ENCODE measurements at places on chromosomes 5 and 9.

GRCh38 chr5:137752905-137753690 lies 1.1 kb downstream of the HNRNPA0 start:
- DNase-seq: no peak

- no peak for DNase-seq
These were observed 7.3 kb downstream of the PPP3R2 start for GRCh38 chr9:101587332-101588043.

GRCh38 chr9:92026206-92027002 lies 76.4 kb upstream of the ROR2 start:
- no peak for DNase-seq

GRCh38 chr5:23506329-23507236 lies 826 bp upstream of the PRDM9 start:
- DNase-seq: no peak

GRCh38 chr5:150166650-150167511 lies at the start of gene CDX1:
CDX1 (plus strand) TSS chr5:150166778; CDS start chr5:150166877, 99 bp downstream.
- no peak for DNase-seq

DNA sequence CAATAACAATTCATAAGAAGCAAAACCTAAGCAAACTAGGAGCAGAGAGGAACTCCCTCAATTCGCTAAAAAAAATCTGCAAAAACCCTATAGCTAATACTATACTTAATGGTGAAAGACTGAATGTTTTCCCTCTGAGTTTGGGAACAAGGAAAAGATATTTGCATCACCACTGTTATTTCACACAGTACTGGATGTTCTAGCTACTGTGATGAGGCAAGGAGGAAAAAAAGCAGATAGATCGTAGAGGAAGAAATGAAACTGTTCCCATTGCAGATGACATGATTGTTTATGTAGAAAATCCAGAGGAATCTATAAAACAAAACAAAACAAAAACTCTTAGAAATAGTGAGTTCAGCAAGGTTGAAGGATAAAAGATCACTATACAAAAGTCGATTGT lies 116.7 kb downstream of the PHF2 start:
- no peak for DNase-seq

DNA sequence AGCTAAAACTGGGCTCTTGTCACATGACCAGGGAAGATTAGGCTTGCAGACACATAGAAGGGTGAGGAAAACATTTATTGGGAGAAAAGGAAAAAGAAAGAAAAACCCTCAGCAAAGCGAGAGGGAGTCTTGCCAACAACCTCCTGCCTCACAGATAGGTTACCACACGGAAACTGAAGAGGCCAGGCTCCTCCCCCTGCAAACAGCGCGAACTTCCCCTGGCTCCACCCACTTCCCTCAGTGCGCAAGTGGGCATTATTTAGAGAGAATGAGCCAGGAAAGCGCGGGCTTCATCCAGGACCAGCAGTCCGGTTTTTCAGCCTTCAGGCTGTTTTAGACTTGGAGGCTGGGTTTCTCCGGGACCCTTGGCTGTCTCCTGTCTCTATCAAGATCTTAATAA lies 70.3 kb downstream of the STK32A start:
- no peak for DNase-seq

DNA sequence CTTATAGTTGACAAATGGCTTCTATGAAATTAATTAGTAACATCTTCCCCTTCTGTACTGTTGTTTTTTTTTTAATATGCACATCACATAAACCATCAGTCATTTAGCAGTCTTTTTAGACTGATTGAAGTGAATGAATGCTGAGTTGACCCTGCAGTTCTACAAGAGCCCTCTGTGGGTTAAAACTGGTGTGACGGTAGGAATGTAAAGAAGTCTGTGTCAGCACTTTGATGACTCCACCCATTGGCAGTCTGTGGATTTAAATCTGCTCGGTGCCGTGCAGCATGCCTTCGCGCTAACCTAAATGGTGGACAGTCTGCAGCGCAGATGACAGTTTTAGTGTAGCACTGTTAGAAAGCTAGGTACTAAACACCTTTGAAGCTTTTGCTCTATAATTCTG lies 3.1 kb downstream of the GTF3C4 start:
- no peak for DNase-seq

GRCh38 chr9:114176624-114177291 lies 21.4 kb downstream of the COL27A1 start:
- no peak for DNase-seq

- no peak for DNase-seq
These were observed 4.0 kb downstream of the GFI1B start for GRCh38 chr9:132982458-132982857.

- DNase-seq: no peak
These were observed 16.1 kb upstream of the LNPEP start for GRCh38 chr5:96919754-96920197.

DNA sequence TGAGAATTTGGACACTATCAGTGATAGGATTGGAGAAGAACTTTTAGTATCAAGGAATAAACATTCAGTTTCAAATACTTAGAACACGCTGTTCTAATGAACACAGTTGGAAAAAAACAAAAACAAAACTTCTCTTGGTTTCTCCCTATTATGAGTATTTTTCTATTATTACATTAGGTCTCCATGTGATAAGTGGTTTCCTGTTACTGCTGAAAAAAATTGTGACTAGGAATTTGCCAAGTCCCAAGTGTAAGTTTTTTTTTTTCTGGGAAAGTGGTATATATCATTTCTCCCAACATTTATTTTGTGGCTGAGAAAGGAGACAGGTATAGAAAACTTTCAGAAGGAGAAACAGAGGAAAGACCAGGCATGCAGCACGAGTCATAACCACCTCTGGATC lies 41.1 kb downstream of the PCSK1 start:
- DNase-seq: no peak

DNA sequence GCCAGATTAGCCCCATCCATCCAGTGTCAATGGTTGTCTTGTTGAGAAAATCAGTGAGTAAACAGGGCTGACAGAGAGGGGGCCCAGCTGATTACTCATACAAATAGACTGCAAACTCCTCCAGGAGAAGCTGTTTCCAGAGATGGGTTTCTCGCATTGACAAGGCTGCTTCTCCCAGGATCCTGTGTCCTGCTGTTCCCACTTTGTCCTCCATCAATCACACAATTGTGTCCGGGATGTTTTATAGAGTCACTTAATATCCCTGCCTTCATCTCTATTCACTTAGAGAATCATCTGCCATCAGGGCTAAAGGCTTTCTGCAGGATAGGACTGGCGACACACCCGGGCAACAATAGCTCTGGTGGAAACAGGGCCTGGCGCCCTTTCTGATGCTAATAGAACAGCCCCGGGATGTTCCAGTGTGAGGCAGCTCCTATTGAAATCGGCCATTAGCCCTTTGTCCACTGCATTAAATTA lies 71.7 kb upstream of the TBCA start:
- DNase-seq: no peak

GRCh38 chr9:122340161-122340560 lies 30.7 kb upstream of the PTGS1 start:
- DNase-seq: no peak

GRCh38 chr9:108347463-108348188 lies 508.2 kb downstream of the ACTL7B start:
- no peak for DNase-seq

GRCh38 chr9:84919440-84919839 lies 249.9 kb downstream of the NTRK2 start:
- DNase-seq: no peak

GRCh38 chr5:38837416-38837815 lies 8.4 kb upstream of the OSMR start:
- DNase-seq: no peak

- DNase-seq: peak; percentile 47
These were observed 163.9 kb downstream of the ARRDC3 start for GRCh38 chr5:91219091-91219802.

GRCh38 chr9:33161011-33161588 lies 6.0 kb downstream of the B4GALT1 start:
- DNase-seq: no peak

DNA sequence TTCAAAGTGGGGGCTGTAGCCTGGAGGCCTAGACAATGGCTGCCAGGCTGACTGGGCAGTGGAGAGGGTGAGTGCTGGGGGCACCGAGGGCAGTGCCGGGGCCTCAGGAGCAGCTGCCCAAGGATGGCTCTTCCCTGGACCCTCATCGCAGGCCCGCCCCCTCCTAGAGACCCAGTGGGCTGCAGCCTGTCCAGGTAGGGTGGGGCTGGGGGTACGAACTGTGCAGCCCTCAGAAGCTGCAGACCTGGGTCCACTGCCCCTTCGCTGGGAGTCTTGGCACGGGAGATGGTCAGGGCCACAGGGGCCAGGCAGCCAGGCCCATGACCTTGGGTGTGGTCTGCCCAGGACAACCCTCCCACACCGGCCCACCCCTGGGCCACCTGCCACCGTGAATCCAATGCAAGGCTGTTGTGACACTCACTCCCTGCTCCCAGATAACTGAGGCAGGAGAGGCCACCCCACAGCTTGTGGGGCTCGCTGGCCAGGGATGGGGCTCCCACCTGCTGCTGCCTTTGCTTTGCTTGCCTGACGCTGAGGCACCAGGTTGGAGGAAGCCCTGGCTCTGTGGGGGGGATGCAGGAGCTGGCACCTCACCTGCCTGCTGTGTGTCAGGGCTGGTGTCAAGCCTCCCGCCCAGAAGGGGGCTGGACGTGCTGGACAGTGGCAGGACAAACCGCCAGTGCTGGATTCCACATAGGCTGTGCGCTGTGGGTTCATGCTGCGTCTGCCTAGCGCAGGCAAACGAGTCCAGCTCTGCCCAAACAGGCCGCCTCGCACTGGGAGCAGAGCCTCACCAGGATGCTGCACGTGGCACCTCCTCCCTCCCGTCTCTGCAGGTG lies 23.1 kb upstream of the SLC9A3 start:
- no peak for DNase-seq

GRCh38 chr5:34749431-34749873 lies 89.5 kb upstream of the TTC23L start:
- DNase-seq: no peak

GRCh38 chr9:115036691-115037090 lies 81.3 kb downstream of the TNC start:
- DNase-seq: no peak

- no peak for DNase-seq
These were observed 147.6 kb downstream of the SV2C start for GRCh38 chr5:76230711-76231285.

DNA sequence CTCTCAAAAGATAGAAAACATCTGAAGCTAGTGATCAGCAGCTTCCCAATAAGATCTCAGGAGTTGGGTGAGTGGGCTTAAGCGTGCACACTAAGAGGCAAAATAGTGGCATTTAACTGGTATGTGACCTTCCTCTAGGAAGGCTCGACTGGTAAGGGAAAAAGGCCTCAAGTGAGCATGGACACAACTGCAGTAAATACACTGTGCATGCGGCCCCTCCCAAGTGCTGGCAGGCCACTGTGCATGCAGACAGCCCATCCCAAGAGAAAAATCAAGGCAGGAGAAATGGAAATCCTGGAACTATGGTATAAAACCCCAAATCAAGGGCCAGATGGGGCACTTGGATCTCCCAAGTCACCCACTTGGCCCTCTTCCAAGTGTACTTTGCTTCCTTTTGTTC lies 112.7 kb downstream of the SMC2 start:
- DNase-seq: no peak

- DNase-seq: no peak
These were observed 144.4 kb downstream of the NSG2 start for GRCh38 chr5:174189654-174190541.

DNA sequence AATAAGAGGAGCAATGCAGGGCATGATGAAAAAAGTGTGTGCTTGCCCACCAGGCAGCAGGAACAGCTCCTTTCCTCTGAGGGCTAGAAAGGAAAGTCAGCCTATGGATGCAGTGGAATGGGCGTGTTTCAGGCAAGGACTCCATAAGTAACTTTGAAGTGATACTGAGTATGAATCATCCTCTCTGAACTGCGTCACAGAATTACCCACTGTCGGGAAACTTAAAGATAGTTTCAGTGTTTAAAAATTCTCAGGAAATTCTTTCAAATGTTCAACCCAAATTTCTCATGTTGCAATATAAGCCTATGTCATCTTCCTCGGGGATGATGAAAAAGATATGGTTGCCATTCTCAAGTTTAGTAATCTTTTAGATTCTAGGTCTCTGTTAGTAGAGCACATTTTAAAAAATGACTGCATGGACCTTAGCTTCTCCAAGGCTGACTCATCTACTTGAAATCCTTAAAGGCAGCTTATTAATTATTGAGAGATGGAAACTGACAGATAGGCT lies 27.7 kb downstream of the PTCD2 start:
- no peak for DNase-seq

DNA sequence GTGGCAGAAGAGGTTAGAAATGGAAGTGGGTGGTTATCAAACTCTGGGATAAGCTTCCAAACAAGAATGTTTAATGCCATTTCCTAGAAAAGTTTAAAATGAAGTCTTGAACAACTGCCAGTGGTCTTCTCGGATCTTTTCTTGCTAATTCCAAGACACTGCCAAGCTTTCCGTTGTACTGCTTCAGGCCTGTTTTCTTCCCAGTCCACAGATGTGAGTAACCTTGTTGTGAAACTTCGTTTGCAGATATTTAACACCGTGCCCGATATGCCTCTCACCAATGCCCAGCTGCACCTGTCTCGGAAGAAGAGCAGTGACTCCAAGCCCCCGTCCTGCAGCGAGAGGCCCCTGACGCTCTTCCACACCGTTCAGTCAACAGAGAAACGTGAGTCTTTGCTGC lies 269.8 kb downstream of the NR3C1 start:
- no peak for DNase-seq

- no peak for DNase-seq
These were observed 53.9 kb downstream of the ZCCHC7 start for GRCh38 chr9:37174247-37174646.

DNA sequence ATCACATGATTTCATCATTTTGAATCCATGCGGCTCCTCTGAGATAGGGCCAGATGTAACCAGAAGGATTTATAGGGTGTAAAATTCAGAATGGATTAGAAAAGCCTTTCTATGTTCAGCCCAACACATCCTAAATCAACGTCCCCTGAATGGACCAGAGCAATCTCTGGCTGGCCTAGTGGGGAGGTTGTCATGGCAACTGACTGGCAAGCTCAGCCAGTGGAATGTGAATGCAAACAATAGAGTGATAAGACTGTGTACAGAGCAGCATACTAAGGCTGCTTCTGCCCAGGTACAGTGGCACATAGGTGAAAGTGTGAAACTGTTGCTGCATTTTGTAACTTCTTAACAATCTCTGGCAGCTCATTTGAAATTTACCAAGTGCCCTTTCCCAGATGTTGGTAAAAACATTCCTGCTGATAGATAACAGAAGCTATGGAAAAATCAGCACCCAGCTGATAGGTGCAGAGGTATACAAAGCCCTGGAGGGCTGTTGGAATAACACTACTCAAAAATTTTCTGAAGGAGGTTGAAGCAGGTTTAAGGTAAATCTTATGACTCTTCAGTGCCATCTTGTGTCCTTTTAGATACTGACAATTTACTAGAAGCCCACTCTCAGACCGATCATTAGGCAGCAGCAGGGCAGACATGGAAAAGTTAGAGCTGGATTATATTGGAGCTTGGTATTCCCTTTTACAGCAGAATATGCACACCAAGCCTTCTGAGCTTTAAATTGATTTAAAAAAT lies 267.2 kb downstream of the RAB3C start:
- DNase-seq: no peak

- DNase-seq: no peak
These were observed 299.3 kb upstream of the POU5F2 start for GRCh38 chr5:94040591-94041148.

- DNase-seq: no peak
These were observed 14.3 kb upstream of the RNF130 start for GRCh38 chr5:180085837-180086236.

- DNase-seq: no peak
These were observed at the start of gene GSN for GRCh38 chr9:121267689-121268597. GSN (plus strand) TSS chr9:121268162; CDS start chr9:121301972, 33,810 bp downstream.
